ENCODE measurements at places on chromosomes 6 and 20. TPM values are rescaled to one million over a fixed set of nuclear protein-coding genes. Genes with fewer than 3 reads are reported as not detected.

LY6G5C gene
- not detected for total RNA-seq

OR2J3 gene
- total RNA-seq = not detected

C20orf202 gene
- total RNA-seq = not detected

PNISR gene
- 34.4 TPM for total RNA-seq

VIP gene
- 0.16 TPM for total RNA-seq

SRMS gene
- not detected for total RNA-seq

TBX18 gene
- 13.4 TPM for total RNA-seq

OR2B6 gene
- total RNA-seq = not detected

BPI gene
- not detected for total RNA-seq

ASIP gene
- total RNA-seq = not detected

NPEPL1 gene
- 3.2 TPM for total RNA-seq

WFDC6 gene
- total RNA-seq = not detected

CDSN gene
- not detected for total RNA-seq

LGSN gene
- not detected for total RNA-seq

PEX3 gene
- total RNA-seq = 17.5 TPM

ZFAND3 gene
- total RNA-seq = 14.6 TPM

SLC22A2 gene
- not detected for total RNA-seq

ULBP2 gene
- total RNA-seq = 0.37 TPM

C6orf163 gene
- 1.3 TPM for total RNA-seq

RAB23 gene
- 12.9 TPM for total RNA-seq

SPATA25 gene
- 2.2 TPM for total RNA-seq

GJA10 gene
- not detected for total RNA-seq

VSX1 gene
- total RNA-seq = not detected

RBBP8NL gene
- not detected for total RNA-seq

EPM2A gene
- 11.1 TPM for total RNA-seq

EYS gene
- 0.03 TPM for total RNA-seq

TINAG gene
- not detected for total RNA-seq

FANCE gene
- 9.9 TPM for total RNA-seq

PI16 gene
- total RNA-seq = not detected

MTG2 gene
- 29.6 TPM for total RNA-seq

MCCD1 gene
- not detected for total RNA-seq

ADGB gene
- total RNA-seq = not detected

DEF6 gene
- 0.71 TPM for total RNA-seq

RNF39 gene
- not detected for total RNA-seq

BNIP5 gene
- total RNA-seq = not detected

NR2E1 gene
- 0.18 TPM for total RNA-seq

PRKN gene
- 0.95 TPM for total RNA-seq

XKR7 gene
- 0.11 TPM for total RNA-seq

ABHD12 gene
- total RNA-seq = 56.7 TPM

PNPLA1 gene
- total RNA-seq = not detected

TMEM244 gene
- total RNA-seq = not detected

LAMA2 gene
- total RNA-seq = 1.3 TPM

SLC44A4 gene
- not detected for total RNA-seq

SOX18 gene
- total RNA-seq = not detected

TNFAIP3 gene
- 110 TPM for total RNA-seq

AMD1 gene
- 82.0 TPM for total RNA-seq

GABRR2 gene
- total RNA-seq = not detected

MEP1A gene
- not detected for total RNA-seq

ENPP1 gene
- total RNA-seq = 13.3 TPM

CLPSL2 gene
- not detected for total RNA-seq

CCDC170 gene
- not detected for total RNA-seq

OR12D3 gene
- total RNA-seq = not detected

SLC35F1 gene
- 2.6 TPM for total RNA-seq

BPIFB2 gene
- not detected for total RNA-seq

PXDC1 gene
- total RNA-seq = 53.5 TPM

RIPOR3 gene
- not detected for total RNA-seq

SMLR1 gene
- not detected for total RNA-seq

C6orf58 gene
- not detected for total RNA-seq
